ENCODE measurements at places on chromosomes 4 and X.
A peak's percentile ranks its signal among the peaks of the same experiment; 100 is the strongest.

GRCh38 chrX:43961699-43962098 is 11.5 kb downstream of the NDP start:
- DNase-seq = no peak

DNA sequence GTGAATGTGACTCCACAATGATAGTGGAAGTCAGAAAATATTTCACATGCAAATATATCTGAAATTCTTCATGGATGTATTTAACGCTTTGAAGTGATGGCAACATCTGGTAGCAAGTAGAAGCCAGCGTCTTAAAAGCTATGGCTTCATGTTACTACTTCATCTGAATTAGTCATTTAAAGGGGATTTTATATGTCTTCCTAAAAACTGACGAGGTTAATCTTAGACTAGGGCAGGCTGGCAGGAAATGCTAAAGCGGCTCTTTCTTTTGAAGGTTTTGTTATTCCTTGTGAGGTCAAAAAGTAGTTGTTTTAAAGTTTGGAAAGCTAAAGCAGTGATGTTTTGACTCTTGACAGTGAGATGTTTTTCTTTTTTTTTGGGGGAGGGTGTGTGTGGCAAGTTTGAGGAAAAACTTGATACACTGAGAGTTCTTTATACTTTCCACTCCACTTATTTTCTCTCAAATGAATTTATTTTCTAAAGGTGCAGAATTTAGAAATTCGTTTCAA is 22.6 kb downstream of the PLS3 start:
- DNase-seq = no peak

- DNase-seq = no peak
These were observed 26.3 kb upstream of the PPP2R2C start for GRCh38 chr4:6498511-6499237.

DNA sequence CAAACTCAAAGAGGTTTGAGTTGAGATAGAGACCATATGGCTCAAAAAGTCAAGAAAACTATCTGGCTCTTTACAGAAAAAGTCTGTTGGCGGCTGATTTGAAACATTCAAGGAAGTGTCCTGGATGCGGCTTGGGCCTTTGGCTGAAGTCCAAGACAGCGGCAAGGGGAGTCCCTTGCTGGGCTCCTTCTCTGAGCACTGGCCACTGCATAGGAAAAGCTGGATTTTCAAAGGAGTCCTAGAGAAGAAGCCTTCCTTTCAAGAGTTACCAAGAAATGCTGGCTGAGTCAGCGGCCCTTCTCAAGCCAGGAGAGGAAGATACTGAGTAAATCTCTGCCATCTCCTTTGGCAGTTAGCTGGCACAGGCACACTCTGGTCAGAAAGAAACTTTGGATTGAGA is 12.1 kb downstream of the APLN start:
- DNase-seq = no peak

DNA sequence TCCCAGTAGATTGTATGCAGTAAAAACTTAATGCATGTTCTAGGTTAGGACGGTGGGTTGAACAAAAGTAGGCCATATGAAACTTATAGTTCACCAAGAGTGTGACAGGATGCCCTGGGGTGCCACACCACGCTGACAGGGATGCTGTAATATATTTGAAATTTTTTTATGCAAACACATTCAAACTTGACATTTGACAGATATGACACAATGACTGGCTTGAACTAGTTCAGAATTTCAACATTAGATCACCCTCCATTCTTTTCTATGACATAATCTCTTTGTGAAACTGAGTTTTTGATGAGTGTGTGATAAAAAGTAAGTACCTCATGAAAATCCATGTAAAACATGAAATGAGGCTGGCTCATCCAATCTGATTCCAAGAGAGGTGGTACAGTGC is 198.4 kb downstream of the PALLD start:
- DNase-seq = no peak

- DNase-seq = no peak
These were observed 1222.9 kb upstream of the PRKX start for GRCh38 chrX:4936315-4936714.

GRCh38 chrX:16930392-16930791 is 16.1 kb upstream of the REPS2 start:
- no peak for DNase-seq

- no peak for DNase-seq
These were observed 278.7 kb upstream of the CLNK start for GRCh38 chr4:10963241-10963640.

DNA sequence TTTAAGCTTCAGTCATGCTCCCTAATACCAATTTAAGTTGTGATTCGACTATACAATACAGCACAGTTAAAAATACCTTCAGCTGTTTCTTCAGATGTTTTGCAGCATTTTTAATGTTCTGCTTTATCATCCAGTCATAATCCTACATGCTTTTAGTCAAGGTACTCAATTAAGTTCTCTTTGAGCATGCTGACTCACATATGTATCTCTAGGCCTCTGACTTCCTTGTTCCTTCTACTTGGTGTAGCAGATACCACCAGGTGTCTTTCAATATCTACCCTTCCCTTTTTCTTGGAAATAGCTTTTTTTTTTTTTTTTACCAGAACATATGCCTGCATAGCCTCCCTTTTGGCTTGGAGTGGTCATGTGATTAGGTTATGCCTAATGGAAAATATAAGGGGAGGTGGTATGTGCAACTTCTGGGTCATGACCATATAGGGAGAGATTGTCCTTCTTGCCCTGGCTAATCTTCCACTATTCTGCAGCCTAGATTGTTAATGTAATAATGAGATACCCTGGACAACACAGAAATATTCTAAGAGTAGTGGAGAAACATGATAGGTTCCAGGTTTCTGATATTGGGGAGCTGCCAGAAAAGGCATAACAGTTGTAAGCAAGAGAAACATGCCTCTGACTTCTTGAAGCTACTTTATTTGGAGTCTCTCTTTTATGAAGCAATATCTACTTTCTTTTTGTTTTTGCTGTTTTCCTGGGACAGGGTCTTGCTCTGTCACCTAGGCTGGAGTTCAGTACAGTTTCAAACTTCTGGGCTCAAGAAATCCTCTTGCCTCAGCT is 737.2 kb upstream of the SLIT2 start:
- DNase-seq = no peak

DNA sequence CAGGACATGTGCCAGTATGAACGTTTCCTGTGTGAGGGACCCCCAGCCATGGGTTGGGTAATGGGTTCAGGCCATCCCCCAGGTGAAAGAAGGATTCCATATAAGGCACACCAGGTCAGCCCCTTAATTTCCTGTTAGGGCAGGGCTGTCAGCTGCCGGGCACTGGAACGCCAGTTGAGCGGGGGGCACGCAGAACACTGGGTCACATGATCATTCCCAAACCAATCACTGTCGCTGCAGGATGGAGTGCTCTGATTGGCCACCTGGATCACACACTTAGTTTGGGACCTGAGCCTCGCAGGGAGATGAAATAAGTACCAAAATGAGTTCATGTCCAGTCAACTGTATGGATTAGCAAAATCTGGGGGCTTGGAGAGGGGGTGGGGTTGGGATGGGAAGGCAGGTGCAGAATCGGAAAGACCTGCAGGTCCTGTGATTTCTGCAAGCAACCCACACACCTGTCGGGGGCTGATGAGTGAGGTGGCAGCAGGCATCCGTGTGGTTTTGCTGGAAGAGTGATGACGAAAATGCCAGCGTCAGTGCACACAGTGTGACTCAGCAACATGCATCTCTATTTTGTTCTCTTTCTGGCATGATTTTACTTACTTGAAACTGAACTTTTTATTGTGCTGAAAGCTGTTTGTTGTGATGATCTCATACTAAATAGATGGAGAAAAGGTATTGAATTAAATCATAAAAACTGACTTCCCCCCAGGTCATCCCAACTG is 32.2 kb downstream of the RNF212 start:
- no peak for DNase-seq

DNA sequence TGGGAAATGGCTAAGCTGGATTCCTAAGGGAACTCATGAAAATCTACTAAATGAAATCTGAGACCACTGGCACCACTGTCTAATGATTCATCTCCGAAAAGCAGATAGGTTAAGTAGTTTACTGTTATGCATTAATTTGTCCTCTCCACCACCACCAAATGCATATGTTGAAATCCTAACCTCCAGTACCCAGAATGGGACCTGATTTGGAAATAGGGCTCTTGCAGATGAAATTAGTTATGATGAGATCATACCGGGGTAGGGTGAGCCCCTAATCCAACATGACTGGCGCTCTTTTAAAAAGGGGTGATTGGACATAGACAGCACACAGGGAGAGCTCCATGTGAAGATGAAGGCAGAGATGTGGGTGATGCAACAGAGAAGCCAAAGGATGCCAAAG is 124.9 kb upstream of the GUCY1A1 start:
- DNase-seq = no peak

DNA sequence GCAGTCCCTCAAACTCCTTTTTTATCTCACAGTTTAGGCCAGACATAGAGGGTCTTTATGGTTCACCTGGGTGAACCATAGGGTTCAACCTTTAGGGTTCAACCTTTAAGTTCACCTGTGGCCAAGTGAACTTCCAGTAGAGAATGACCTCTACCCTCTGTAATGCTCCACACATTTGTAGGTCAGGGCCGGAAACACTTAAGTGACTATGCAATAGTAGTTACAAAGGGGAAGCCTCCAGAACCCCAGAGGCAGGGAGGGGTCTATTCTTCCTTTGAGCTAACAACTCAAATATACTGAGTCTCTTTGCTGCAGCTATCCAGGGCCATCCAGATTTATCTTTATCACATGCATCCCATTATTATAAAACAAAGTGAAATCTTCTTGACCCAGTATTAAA is 100.0 kb downstream of the LARP1B start:
- DNase-seq = no peak

DNA sequence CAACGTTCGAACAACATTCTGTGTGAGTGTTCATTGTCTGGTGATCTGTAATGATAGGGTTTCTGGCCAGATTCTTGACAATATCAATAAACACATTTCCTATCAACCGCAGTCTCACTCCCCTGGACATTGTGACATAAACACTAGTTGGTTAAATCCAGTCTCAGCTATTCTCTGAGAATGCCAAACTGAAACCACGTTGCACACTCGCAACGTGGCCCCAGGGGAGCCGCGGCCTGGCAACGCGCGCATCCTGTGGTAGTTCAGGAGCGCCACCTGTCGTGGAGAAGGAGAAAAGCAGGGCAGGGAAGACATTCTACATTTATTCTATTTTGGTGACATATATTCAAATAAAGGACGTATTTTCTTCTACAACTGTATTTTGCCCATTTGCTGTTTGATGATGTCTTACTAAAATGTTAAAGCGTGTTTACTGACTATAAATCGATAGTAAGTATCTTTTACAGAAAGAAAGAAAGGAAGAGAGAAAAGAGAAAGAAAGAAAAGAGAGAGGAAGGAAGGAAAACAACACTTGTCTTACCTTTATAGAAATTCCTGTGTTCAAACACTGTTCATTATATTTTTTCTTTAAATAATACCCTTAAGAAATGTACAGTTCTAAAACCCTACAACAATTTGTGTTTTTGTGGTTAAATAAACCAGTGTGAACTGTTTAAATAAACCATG is 738.3 kb upstream of the FRG1 start:
- peak; percentile 36 for DNase-seq

GRCh38 chrX:103538728-103539127 is 19.4 kb upstream of the RAB40A start:
- no peak for DNase-seq

GRCh38 chr4:94527556-94528233 is 76.0 kb downstream of the PDLIM5 start:
- DNase-seq = no peak

- peak; percentile 62 for DNase-seq
These were observed 46.6 kb downstream of the CCNG2 start for GRCh38 chr4:77203380-77204197.

All from left colon (tissue), 2 donors.